ENCODE measurements at places on chromosomes 7 and 10. TPM values are rescaled to one million over a fixed set of nuclear protein-coding genes. Genes with fewer than 3 reads are reported as not detected.

DNA sequence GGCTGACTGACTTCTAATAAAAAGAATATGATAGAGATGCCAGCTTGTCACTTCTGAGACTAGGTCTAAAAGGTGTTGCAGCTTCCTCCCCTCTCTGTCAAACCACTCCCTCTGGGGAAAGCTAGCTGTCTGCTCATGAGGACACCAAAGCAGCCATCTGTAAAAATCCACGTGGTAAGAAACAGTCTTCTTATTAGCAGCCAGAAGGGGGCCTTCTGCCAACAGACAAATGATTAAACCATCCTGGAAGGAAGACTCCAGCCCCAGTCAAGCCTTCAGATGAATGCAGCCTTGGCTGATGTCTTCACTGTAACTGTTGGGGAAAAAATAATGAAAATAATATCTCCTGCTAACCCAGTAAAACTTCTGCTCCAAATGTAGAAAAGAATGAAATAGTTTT is 41.9 kb upstream of the DAGLB start:
- no peak for DNase-seq

GRCh38 chr7:102841290-102841689 is 71.5 kb upstream of the LRRC17 start:
- peak; percentile 76 for DNase-seq

DNA sequence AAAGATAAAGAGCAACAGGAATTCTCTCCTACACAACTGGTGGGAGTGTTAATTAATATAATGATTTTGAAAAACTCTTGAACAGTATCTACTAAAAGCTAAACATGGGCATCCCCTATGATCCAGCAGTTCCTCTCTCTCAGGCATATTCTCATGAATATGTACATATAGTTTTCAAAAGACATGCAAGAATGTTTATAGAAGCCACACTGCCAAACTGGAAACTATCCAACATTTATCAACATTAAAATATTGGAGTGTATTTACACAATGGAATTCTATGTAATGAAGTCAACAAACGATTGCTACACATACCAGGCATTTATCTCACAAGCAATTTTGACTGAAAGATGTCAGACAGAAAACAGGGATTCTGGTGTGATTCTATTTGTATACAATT is 404.5 kb upstream of the ANKRD30A start:
- no peak for DNase-seq

- DNase-seq = no peak
Observed at GRCh38 chr7:77310982-77311381, 105.2 kb downstream of the GSAP start.

DNA sequence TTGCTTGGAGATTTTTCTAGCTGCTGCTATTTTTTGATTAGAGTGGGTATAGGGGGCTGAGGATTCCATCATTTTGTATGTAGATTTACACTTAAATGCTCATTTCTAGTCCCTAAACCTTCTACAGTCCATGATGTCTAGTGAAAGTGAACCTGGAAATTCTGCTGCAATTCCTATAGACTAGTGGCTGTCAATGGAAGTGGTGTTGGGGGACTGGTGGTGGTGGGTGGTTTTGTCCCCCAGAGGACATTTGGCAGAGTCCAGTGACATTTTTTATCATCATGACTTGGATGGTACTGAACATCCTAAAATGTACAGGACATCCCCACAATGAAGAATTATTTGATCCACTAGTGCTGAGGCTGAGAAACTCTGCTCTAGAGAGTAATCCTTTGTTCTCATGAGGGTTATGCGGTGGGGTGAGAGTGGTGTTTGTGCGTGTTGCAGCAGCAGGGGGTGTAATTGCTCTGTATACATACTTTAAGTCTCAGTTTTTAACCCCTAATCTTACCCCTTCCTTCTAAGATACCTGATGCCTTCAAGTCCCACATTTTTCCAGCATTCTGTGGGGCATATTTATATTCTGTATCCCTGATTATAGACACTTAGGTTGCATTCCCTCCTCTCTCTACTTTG is 35.0 kb downstream of the KIF11 start:
- no peak for DNase-seq

DNA sequence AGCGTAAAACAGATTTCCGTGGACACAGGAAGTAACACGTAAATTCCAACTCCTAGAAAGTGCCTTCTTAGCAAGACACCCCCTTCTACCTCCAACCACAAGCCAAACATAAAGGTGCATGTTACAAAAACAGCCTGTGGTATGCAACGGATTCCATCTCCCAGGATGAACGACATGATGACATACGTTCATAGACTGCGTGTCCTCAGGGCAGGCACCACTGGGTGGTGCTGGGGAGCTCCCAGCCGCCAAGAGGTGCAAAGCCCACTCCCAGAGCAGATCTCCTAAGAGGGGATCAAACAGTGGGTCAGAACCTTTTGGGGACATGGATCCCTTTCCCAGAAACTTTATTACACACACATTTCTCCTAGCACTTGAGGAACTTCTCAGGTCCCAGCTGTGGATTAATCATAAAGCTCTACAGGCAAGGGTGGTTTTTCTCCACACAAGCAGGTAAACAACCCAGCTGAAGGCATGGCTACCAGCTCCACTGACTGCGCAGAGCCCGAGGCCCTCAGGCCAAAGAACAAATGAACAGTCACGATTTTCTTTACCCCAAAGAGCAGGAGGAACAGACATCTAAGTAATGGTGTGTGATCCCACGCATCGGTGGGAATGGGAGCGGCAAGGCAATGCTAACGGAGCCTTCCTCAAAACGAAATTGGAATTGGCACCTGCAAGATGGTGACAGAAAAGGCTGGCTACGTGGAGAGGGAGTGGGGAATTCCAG is 13.8 kb downstream of the PSAP start:
- no peak for DNase-seq

GRCh38 chr10:73584737-73585136 is 6.4 kb downstream of the USP54 start:
- DNase-seq = no peak

DNA sequence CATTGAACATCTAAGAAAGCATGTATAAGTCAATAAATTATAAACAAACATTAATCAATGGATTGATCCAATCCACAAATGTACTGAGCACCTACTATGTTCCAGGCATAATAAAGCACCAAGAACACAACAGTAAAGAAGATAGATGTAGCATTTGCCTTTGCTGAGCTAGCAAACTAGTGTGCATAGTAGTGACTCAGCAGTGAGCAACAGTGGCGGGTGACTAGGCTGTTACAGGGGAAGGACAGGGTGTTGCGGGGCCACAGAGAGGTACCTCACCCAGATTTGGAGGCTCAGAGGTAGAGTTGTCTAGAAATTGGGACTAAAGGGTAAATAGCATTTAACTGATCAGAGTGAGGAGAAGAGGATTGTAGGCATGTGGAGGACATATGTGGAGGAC is 83.6 kb downstream of the NXPH1 start:
- no peak for DNase-seq

GRCh38 chr10:114703377-114704107 is 45.5 kb upstream of the ABLIM1 start:
- no peak for DNase-seq

- DNase-seq = peak; percentile 73
Observed at GRCh38 chr10:31927884-31928548, 615 bp downstream of the ARHGAP12 start.

- peak; percentile 69 for DNase-seq
Observed at GRCh38 chr10:46106410-46107255, 60.6 kb upstream of the MSMB start.

GRCh38 chr10:67772151-67772550 is 65.8 kb downstream of the DNAJC12 start:
- DNase-seq = no peak

DNA sequence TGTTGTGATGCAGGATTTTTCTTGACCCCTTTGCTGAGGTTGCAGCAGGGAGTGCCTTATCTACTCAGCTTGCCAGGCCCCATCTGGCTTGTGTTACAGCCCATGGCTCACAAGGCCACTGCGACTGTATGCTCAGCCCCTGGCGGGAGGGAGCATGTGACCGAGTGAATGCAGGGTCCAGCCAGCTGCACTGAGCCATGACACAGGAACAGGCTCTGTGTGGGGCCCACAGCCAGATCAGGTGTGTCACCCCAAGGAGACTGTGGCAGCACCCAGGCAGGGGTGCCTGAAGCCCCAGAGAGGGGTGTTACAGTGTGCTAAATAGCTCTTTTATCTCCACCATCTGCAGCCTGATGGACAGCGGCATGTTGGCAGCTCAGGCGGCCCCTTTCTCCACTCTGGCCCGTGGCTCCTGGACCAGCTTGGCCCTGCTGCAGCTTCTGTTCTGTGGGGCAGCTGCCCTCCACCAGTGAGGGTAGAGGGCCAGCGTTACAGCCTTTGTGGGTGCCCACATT is 2.6 kb upstream of the PCBD1 start:
- peak; percentile 20 for DNase-seq

- no peak for DNase-seq
Observed at GRCh38 chr7:134767520-134768168, 11.8 kb upstream of the CALD1 start.

DNA sequence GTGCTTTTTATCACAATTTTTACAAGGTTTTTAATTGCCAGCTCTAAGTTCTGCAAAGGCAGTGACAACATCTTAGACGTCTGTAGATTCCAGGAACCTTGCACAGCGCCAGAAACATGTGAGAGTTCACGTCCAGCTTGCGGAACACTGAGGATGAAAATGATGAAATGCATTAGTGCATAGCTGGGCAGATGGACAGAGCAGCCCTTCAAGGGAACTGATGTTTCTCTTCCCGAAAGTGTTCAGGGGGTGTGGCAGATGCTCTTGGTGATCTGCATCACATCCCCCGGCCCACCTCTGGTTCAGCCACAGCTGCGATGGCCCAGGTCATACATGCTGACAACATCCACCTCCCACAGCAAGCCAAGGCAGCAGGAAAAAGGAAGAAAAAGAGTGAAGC is 40.9 kb downstream of the ITIH5 start:
- DNase-seq = no peak

DNA sequence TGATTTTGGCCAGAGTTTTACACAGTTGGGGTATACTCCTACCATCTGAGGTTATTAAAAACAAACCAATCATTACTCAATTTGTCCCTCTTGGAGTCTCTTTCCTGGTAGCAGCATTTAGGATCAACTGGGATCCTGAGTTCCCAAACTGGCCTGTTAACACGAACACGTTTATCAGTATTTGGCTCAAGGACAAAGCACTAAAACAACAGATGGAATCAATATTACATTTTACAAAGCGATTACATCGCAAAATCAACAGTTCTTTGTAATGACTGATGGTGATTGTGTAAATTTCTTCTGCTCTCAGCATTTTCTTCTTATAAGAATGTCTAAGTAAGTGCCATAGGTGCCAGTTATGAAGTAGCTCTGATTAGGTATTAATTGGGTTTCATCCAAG is 582.9 kb upstream of the ANKRD30A start:
- DNase-seq = no peak

GRCh38 chr10:119533473-119533872 is 9.0 kb downstream of the RGS10 start:
- DNase-seq = no peak

GRCh38 chr7:34057956-34058355 is 152.6 kb downstream of the BMPER start:
- peak; percentile 9 for DNase-seq

NEUROG3 gene
- polyA plus RNA-seq = not detected

ATOH7 gene
- polyA plus RNA-seq = 1.4 TPM

HKDC1 gene
- 0.08 TPM for polyA plus RNA-seq

FRAT2 gene
- 12.3 TPM for polyA plus RNA-seq

LOXL4 gene
- polyA plus RNA-seq = 0.25 TPM

OR6B1 gene
- not detected for polyA plus RNA-seq

LIPF gene
- polyA plus RNA-seq = not detected

OR2A5 gene
- not detected for polyA plus RNA-seq
